ENCODE measurements at places on chromosomes 16 and 17. TPM values are rescaled to one million over a fixed set of nuclear protein-coding genes. Genes with fewer than 3 reads are reported as not detected.

Gene MSI2
- total RNA-seq = 79.9 TPM

GRCh38 chr16:73764321-73764720 is 532.3 kb upstream of the PSMD7 start:
- no peak for DNase-seq
- peaks cover 4% of the 10 kb centered on the region for H3K36me3 ChIP-seq
- no peaks in the 10 kb centered on the region for H3K4me1 ChIP-seq
- H3K4me3 ChIP-seq = no peak overlapping the region
- no peaks in the 10 kb centered on the region for H3K27me3 ChIP-seq

Gene ACAP1
- total RNA-seq = 60.6 TPM

- H3K4me1 ChIP-seq = peaks cover 61% of the 10 kb centered on the region
- DNase-seq = no peak
- H3K27ac ChIP-seq = 0 out of 2 replicates have a peak overlapping the region, but pooled peaks have one; percentile 46
- no peak overlapping the region for H3K4me3 ChIP-seq
- no peaks in the 10 kb centered on the region for H3K27me3 ChIP-seq
- no peaks in the 10 kb centered on the region for H3K36me3 ChIP-seq
Observed at GRCh38 chr17:10119203-10120108, 79.0 kb downstream of the GAS7 start.

GRCh38 chr17:27354491-27355081 is 60.7 kb downstream of the WSB1 start:
- peak overlapping the region; percentile 81 for H3K4me3 ChIP-seq
- H3K36me3 ChIP-seq = peaks cover 4% of the 10 kb centered on the region
- peaks cover 18% of the 10 kb centered on the region for H3K4me1 ChIP-seq
- DNase-seq = no peak

GRCh38 chr16:76856112-76856511 is 334.9 kb upstream of the MON1B start:
- DNase-seq = no peak
- H3K27me3 ChIP-seq = no peaks in the 10 kb centered on the region
- H3K36me3 ChIP-seq = peaks cover 16% of the 10 kb centered on the region
- no peak overlapping the region for H3K27ac ChIP-seq
- H3K4me3 ChIP-seq = no peak overlapping the region

- H3K27ac ChIP-seq = no peak overlapping the region
- DNase-seq = no peak
- no peaks in the 10 kb centered on the region for H3K36me3 ChIP-seq
- no peaks in the 10 kb centered on the region for H3K4me1 ChIP-seq
- H3K4me3 ChIP-seq = no peak overlapping the region
Observed at GRCh38 chr17:14437176-14437575, 136.3 kb downstream of the HS3ST3B1 start.

DNA sequence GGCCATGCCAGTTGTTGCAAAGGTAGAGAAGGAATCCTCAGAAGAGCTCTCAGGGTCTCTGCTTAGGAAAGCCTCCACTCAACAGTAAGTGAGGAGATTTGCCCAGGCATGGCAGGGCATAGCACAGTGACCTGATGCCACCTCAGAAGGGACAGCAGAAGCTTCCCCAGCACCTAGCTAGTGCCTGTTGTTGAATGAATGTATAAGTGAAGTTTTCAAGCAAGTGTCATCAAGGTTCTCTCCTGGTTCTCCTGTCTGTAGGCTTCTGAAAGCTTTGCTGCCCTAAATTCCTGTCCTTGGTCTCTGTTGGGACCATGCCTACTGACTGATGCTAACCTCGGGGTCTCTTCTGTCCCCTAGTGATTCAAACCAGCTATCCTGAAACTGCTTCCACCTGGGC is 114.9 kb upstream of the TBX2 start:
- no peak overlapping the region for H3K4me3 ChIP-seq
- peaks cover 12% of the 10 kb centered on the region for H3K36me3 ChIP-seq
- peaks cover 38% of the 10 kb centered on the region for H3K4me1 ChIP-seq
- H3K27me3 ChIP-seq = peaks cover 8% of the 10 kb centered on the region
- DNase-seq = no peak
- peak overlapping the region; percentile 88 for H3K27ac ChIP-seq

Gene NTN1
- 3.1 TPM for total RNA-seq

Gene KCTD11
- total RNA-seq = 8.2 TPM

- peaks cover 7% of the 10 kb centered on the region for H3K36me3 ChIP-seq
- DNase-seq = peak; percentile 97
- H3K4me1 ChIP-seq = peaks cover 5% of the 10 kb centered on the region
- peak within 1 kb of the TSS; percentile 94 for H3K4me3 ChIP-seq
Observed at GRCh38 chr17:15341385-15341849, at the start of gene TEKT3. TSS of gene TEKT3 (minus strand) at chr17:15341597. CDS start at chr17:15331585, 10,012 bp downstream.

DNA sequence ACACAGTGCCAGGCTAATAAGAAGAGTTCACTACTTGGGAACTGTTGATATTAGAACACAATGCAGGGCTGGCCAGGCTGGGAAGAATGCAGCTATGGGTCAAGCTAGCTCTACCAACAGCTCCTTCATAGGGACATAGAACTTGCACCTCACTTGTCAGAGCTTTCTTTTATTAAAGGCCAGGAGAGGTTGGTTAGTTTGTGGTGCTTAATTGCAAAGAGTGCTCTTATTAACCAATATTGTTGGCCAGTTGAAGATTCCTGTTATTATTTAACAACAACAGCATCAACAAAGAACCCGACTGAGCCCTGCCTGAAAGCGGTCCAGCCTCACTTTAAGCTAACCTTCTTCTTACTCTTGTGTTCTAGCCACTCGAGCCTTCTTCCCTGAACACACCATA is 43.4 kb upstream of the ANKFN1 start:
- H3K27ac ChIP-seq = no peak overlapping the region
- H3K4me3 ChIP-seq = no peak overlapping the region
- no peaks in the 10 kb centered on the region for H3K4me1 ChIP-seq
- DNase-seq = no peak

DNA sequence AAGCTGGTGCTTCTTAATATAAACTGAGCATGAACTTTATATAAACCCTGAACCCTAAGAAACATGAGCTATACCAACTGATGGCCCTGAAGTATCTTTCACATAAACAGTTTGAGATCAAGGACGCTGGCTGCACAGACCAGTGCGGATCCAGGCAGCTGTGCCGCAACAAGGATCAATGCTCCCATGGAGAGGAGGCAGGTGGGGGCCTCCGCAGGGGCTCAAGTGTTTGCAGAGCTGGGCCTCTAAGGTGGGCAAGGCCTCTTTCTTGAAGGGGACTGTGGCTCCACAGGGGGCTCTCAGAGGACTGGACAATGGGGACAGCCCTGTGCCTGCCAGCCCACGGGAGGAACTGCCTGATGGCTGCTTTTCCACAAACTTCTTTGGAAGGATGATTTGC is 46.0 kb downstream of the NDEL1 start:
- H3K4me3 ChIP-seq = no peak overlapping the region
- H3K27me3 ChIP-seq = no peaks in the 10 kb centered on the region
- H3K27ac ChIP-seq = no peak overlapping the region
- no peak for DNase-seq
- peaks cover 86% of the 10 kb centered on the region for H3K36me3 ChIP-seq

- peak; percentile 46 for DNase-seq
- peak overlapping the region; percentile 87 for H3K27ac ChIP-seq
- H3K27me3 ChIP-seq = peaks cover 2% of the 10 kb centered on the region
- no peaks in the 10 kb centered on the region for H3K36me3 ChIP-seq
Observed at GRCh38 chr17:40490289-40490853, 11.1 kb downstream of the TNS4 start.

GRCh38 chr17:76735006-76735405 is 2.1 kb downstream of the SRSF2 start:
- peaks cover 42% of the 10 kb centered on the region for H3K4me1 ChIP-seq
- no peaks in the 10 kb centered on the region for H3K27me3 ChIP-seq
- peak overlapping the region; percentile 99 for H3K4me3 ChIP-seq
- DNase-seq = no peak
- H3K27ac ChIP-seq = peak overlapping the region; percentile 98

- H3K36me3 ChIP-seq = peaks cover 82% of the 10 kb centered on the region
- no peak overlapping the region for H3K4me3 ChIP-seq
- H3K4me1 ChIP-seq = no peaks in the 10 kb centered on the region
- no peaks in the 10 kb centered on the region for H3K27me3 ChIP-seq
- peak; percentile 54 for DNase-seq
Observed at GRCh38 chr17:82257473-82257872, 16.0 kb downstream of the CSNK1D start.

DNA sequence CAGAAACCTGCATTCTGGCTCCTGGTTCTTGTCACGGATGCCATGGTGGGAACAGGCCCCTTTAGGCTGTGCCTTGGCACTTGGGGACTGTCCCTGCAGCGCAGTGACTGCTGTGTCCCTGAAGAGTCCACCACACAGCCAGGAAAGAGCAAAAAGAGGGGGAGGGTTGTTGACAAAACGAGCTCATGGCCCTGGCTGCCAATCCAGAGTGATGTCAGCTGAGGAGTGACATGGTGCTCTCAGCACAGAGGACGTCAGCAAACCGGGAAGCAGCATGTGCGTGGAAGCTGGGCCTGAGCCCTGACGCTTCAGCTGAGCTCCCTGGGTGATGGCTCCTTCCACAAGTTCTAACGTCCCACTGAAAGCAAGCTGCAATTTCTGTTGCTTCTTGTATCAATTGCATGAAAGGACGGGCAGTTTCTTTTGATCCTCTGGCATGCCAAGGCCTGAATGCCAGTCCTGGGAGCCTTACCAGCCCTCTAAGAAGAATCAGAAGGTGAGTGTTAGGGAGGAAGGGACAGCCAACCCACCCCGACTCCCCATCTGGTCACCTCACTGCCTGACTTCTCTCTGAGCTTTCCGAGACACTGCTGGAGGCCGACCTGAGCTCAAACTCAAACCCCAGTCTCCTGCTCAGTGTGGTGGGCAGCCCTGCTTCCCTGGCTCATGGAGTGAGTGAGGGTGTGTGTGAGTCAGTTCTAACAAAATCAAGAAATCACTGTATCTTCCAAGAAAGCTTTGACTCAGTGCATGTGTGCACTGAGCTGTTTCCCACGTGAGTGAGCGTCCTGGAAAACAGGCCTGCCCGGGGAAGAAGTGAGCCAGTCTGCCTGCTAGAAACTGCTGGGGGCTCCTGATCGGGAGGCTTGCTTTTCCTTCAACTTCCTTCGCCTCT is 14.7 kb upstream of the WNT3 start:
- H3K4me1 ChIP-seq = peaks cover 40% of the 10 kb centered on the region
- H3K4me3 ChIP-seq = no peak overlapping the region
- H3K27me3 ChIP-seq = peaks cover 34% of the 10 kb centered on the region
- no peak overlapping the region for H3K27ac ChIP-seq

DNA sequence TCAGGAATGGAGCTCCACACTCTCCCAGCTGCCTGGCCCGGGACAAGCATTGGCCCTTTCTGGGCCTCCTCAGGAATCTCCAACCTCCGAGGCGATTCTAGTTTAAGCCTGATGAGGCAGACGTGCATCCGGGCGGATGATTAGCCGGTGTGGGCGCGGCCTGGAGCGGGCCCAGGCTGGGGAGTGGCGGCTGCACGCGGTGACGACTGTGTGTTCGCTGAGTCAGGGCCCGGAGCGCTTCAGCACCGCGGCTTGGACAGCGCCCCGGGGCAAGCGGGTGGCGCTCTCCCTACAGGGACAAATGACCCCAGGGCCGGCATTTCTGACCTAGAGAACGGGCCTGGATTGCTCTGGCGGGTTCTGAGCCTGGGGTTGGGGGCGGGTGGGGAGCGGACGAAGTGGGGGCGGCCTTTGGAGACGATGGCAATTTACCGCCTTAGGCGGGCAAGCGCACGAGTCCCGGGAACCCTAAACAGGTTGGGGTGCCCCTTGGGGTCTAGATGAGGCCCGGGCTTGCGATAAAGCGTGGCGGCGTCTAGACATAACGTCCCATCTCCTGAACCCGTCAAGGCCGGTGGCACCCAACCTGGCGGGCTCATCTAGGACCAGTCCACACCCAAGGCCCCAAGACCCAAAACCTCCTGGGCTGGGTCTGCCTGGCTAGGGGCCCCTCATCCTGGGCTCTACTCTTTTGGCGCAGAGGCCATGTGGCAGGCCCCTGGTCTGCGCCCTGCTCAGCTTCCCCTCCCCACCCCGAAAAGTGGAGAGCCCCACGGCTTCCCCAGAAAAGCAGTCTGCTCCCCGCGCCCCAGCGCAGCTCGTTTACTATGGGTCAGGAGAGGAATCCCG is 22.3 kb upstream of the ZNHIT3 start:
- peaks cover 43% of the 10 kb centered on the region for H3K27me3 ChIP-seq
- H3K27ac ChIP-seq = no peak overlapping the region
- DNase-seq = peak; percentile 94
- peak overlapping the region; percentile 20 for H3K4me3 ChIP-seq
- no peaks in the 10 kb centered on the region for H3K4me1 ChIP-seq
- H3K36me3 ChIP-seq = no peaks in the 10 kb centered on the region

DNA sequence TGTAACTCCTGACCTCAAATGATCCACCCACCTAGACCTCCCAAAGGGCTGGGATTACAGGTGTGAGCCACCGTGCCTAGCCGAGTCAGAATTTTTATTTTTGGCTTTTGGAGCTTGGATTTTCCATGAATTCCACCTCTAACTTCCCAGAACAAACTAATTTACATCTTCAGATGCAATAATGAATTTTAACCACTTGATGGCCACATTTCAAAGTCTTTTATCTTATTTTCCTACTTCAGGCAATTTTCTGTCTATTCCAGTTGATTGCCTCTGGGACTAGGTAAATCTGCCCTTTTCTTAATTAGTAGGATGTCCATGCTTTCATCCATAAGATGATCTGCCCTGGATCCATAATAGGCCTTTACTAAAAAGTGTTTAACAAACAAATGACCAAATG is 156.4 kb upstream of the ANKFN1 start:
- no peak overlapping the region for H3K27ac ChIP-seq
- no peaks in the 10 kb centered on the region for H3K27me3 ChIP-seq
- H3K4me1 ChIP-seq = no peaks in the 10 kb centered on the region

- H3K27ac ChIP-seq = no peak overlapping the region
- H3K4me1 ChIP-seq = no peaks in the 10 kb centered on the region
- no peak for DNase-seq
- H3K4me3 ChIP-seq = no peak overlapping the region
- H3K27me3 ChIP-seq = no peaks in the 10 kb centered on the region
Observed at GRCh38 chr17:50380369-50381259, 7.6 kb downstream of the EME1 start.

DNA sequence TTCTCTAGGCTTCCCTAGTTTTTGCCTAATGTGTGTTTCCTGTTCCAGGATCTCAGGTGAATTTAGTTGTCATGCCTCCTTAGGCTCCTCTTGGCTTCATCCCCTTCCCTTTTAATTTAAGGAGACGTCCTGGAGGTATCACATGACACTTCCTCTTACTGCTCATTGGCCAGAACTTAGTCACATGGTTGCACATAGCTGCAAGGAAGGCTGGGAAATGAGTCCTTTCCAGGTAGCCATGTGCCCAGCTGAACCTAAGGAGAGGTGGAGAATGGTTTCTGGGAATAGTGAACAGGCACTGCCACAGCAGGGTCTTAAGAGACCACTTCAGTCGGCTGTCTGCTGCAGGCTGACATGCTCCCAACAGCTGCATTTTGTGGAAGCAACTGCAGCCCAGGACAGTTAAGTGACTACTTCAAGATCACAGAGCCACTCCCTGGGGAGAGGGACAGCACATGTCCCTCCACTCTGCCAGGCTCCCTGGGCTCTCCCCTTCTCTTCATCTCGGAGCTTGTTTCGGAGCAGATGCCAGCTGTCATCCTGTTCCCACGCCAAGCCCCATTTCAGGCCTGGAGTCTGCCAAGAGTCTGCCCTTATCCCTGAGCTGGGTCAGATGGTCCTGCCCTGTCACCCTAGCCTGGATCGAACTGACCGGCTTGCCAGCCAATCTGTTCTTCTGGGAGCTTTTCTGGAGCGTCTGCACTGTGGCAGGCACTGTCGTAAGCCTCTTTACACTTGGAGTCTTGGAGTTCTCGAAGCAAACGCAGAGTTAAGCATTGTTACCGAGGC is 81.4 kb upstream of the FOXF1 start:
- peaks cover 18% of the 10 kb centered on the region for H3K4me1 ChIP-seq
- peaks cover 5% of the 10 kb centered on the region for H3K27me3 ChIP-seq
- no peak overlapping the region for H3K27ac ChIP-seq
- DNase-seq = no peak

Gene SLC5A2
- 1.1 TPM for total RNA-seq

GRCh38 chr16:70764632-70765031 is 36.3 kb downstream of the VAC14 start:
- no peaks in the 10 kb centered on the region for H3K27me3 ChIP-seq
- no peak overlapping the region for H3K4me3 ChIP-seq
- no peak overlapping the region for H3K27ac ChIP-seq
- peaks cover 11% of the 10 kb centered on the region for H3K4me1 ChIP-seq
- peaks cover 15% of the 10 kb centered on the region for H3K36me3 ChIP-seq

Measured in WTC11 (cell line).